ENCODE measurements at places on chromosomes 1 and 21.

- no peak for DNase-seq
These were observed 466.5 kb downstream of the PCP4 start for GRCh38 chr21:40333731-40334130.

GRCh38 chr1:198649968-198650338 is 11.1 kb downstream of the PTPRC start:
- DNase-seq, result no peak

GRCh38 chr1:220954321-220955075 is 75.3 kb downstream of the HLX start:
- peak; percentile 29 for DNase-seq

- peak; percentile 60 for DNase-seq
These were observed 50.0 kb downstream of the C1orf198 start for GRCh38 chr1:230818367-230818766.

DNA sequence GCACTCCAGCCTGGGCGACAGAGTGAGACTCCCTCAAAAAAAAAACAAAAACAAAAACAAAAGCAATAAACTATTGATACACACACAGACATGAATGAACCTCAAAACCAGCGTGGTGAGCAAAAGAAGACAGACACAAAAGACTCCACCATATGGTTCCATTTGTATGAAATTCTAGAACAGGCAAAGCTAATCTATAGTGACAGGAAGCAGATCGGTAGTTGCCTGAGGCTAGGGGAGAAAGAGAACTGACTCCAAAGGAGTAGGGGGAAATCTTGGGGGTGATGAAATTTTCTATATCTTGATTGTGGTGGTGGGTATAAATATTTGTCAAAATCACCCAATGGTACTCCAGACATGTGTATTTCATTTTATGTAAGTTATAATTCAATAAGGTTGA is 20.9 kb downstream of the LACTBL1 start:
- DNase-seq, result no peak

DNA sequence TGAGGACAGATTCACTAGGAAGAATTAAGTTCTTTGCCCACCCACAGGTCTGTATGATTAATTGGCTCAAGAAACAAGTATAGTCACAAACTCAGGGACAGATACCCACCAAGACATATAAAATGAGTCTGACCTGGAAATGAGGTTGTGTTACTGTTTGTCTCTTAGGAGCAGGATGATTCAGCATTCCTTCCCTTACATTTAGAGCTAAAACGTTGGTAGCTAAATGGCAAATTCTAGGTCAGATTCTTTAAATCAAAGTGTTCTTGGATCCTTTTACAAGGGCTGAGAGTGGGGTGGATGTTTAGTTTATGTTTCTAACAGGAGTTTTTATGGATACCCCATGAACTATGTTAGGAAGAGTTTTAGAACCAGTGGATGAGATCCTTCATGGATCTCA is 4.7 kb downstream of the RIMKLA start:
- DNase-seq, result peak; percentile 2

DNA sequence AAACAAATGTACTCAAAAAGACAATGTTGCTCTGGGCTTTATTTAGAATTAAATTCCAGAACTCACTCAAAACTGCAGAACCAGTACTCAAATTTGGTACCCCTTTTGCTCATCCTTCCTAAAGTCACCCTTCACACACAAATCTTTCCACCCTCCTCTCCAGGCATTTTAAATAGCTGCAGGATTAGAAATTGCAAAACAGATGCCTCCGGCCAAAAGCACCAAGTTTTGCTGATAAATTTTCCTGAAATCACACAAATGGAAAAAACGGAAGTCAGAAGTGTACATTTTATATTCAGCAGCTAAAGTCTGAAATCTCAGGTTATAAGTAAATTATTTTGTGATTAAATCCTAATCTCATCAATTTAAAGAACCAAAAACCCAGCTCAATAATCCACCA is 147.0 kb downstream of the NRIP1 start:
- DNase-seq, result no peak

- DNase-seq, result no peak
These were observed 702.8 kb downstream of the PTPRU start for GRCh38 chr1:29939079-29939478.

DNA sequence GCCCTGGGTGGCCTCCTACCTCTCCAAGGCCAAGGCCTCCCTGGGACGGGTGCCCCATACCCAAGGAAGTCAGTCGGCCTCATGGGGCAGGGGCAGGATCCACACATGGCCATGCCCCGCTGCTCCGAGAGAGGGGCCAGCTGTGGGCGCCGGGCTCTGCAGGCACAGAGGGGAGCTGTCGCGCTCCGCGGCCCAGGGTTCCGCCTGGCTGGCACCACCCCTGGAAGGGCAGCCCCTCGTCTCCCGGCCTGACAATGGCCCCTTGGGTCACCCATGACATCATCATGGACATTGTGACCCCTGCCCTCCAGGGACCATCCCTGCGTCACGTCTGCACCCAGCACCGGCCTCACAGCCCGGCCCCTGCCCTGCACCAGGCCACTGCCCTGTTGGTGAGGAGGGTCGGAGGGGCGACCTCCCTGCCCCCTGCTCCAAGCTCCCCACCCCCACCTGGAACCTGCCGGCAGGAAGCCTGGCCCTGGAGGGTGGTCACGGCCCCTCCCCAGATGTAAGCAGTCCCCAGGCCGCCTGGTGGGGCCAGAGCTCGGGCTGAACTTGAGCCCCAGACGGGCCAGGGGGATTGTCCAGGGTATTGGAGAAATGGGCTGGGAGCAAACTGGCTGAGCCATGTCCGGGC is 5.8 kb downstream of the TTLL10 start:
- no peak for DNase-seq

GRCh38 chr21:33127154-33127867 is 57.4 kb downstream of the OLIG1 start:
- DNase-seq, result peak; percentile 67

- no peak for DNase-seq
These were observed 11.6 kb upstream of the BARHL2 start for GRCh38 chr1:90728502-90729287.

DNA sequence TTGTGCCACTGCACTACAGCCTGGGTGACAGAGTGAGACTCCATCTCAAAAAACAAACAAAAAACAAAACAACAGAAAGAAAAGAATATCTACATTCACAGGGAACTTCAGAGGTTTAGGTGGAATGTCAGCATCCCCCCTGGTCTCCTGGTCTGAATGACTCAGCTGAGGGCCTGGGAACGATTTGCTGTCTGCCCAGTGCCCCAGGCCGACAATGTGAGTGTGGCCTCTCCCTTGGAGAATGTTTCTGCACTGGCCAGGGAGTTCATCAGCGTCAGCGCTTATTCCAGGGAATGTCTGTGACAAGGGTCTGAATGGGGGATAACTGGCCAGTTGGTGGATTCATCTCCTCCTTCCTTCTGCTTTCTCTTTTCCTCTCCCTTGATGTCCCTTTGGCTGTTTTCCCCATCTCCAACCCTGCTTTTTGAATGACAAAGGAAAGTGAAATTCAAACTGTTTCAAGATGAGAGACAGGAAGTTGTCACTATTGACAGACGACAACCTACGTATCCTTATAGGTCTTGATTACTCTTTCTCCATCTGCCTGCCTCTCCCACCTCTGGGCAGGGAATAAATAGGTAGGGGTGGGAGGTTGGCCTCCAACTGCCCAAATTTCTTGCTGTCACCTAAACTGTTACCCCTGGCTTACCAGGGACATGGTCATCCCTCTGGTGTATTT is 213.1 kb downstream of the HHAT start:
- DNase-seq, result peak; percentile 42

GRCh38 chr1:197965132-197965840 is 48.1 kb downstream of the LHX9 start:
- DNase-seq, result no peak

GRCh38 chr1:177995369-177995768 is 25.5 kb upstream of the SEC16B start:
- DNase-seq, result no peak

- peak; percentile 19 for DNase-seq
These were observed 31.1 kb upstream of the HSD3B1 start for GRCh38 chr1:119475866-119476439.

DNA sequence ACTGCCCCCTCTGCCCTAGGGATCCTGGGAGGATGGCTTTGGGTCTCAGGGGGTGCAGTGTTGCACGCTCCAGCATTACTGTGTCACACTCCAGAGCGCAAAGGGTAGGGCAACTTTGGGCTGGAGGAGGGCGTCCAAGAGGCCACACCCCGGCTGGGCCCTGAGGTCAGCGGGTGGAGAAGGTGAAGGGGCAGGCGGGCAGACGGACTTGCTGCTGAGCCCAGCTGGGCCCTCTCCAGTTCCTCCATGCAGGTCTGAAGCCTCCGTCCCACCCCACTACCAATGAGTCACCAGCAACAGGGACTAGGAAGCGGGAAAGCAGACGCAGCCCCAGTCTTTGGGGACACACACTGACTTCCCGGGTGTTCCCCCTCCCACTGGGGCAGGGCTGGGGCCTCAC is 116.0 kb downstream of the CASZ1 start:
- no peak for DNase-seq

- DNase-seq, result no peak
These were observed 7.3 kb upstream of the HUNK start for GRCh38 chr21:31865429-31865970.

- DNase-seq, result no peak
These were observed 52.5 kb downstream of the MRPL37 start for GRCh38 chr1:54252371-54252936.

DNA sequence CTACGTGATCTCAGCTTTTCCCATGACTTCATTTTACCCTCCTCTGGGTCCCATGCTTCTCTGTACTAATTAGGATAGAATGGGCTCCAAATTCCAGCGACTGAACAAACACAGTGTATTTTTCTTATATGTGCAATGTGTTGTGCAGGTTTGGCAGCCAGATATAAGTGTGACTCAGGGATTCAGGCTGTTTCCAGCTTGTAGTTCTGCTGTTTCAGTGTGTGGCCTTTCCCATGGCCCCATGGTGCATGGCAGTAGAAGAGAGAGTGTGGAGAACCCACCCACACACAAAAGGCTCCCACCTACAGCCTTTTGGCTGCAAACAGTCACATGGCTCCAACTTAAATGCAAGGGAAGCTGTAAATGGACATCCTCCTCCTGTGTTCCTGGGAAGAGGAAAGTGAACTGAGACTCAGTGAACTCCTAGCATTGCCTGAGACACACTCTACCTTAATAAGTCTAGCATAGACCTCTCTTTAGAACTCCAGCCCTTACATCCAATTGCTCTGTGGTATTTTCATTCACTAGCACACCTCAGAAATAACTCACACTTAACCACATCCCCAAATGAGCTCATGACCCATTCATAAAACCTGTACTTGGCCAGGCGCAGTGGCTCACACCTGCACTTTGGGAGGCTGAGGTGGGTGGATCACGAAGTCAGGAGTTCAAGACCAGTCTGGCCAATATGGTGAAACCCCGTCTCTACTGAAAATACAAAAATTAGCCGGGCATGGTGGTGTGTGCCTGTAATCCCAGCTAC is 58.7 kb downstream of the KIAA0040 start:
- DNase-seq, result peak; percentile 61

DNA sequence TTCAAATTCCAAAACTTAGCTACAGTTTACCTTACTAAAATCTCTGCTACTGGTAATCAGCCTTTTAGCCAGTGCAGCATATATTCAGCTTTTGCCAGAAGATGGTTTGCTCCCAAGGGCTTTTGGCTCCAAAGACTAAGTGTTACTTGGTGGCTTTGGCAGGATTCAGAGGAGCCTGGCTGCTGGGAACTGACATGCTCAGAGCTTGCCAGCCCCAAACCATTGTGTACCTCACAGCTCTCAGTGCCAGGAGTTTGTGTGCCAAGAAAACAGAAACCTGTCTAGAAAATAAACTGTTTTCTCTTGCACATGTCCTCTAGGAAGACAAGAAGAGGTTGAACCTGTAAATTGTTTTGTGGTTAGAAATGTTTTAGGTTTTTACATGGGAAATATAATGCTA is 315.9 kb downstream of the ST6GALNAC3 start:
- no peak for DNase-seq

DNA sequence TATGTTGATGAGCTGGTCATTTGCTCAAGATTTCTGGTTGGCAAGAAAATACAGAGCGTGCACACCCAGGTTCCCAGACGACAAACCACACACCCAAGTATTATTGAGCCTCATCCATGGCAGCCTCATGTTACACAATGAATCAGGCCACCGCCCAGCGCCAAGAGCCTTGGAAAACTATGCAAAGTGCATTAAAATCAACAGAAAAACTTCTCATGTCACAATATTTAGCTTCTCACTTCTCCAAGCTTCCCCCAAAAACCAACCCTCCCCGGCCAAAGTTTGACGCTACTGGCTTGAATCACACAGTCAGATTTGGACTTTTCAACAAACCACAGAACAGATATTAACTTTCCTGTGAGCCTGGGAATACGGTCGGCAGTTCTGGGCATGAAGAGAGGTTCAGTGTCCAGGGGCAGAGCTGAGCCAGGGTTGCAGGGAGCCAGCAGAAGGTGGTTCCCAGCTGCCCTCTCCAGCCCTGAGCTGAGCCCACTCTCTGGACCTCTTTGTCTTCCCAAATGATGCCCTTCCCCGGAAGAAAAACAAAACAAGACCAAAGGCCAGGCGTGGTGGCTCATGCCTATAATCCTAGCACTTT is 71.1 kb downstream of the SETD4 start:
- DNase-seq, result peak; percentile 5

GRCh38 chr1:50661626-50662025 is 238.4 kb upstream of the DMRTA2 start:
- DNase-seq, result no peak

DNA sequence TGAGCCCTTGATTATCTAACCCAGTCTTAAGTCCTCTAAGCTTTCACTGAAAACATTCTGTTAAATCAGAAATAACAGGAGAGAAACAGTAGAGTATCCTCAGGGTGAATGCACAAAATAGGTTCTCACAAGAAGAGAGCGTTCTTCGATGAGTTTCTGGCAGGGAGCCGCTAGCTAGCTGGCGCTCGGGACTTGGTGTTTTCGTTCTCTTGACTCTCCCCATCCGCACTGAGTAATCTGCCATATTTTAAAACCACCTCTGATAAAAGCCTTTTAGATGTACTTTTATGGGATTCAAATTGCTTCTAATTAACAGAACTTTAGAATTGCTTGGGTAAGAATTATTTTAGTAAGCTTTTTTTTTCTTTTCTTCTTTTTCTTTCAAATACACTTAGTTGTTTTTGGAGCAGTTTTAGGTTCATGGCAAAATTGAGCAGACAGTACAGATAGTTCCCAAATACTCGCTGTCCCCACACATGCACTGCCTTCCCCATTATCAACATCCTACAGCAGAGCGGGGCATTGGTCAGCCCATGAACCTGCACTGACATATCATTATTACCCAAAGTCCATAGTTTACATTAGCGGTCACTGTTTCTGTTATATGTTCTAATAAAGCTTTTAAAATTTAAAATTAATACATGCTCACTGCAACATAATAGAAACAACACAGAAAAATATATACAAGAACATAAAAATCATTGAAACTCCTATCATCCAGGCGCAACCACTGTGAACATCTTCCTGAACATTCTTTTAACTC is 35.4 kb downstream of the PRDM2 start:
- DNase-seq, result no peak

- DNase-seq, result peak; percentile 51
These were observed 504 bp downstream of the PHTF1 start for GRCh38 chr1:113758631-113759332.

- DNase-seq, result peak; percentile 92
These were observed 65.0 kb downstream of the ABL2 start for GRCh38 chr1:179164494-179164893.

- no peak for DNase-seq
These were observed 59.2 kb downstream of the LRRN2 start for GRCh38 chr1:204626381-204626780.
